ENCODE measurements at places on chromosomes 2 and 18.

GRCh38 chr2:40199771-40200170 lies 252.1 kb downstream of the SLC8A1 start:
- no peak for DNase-seq

DNA sequence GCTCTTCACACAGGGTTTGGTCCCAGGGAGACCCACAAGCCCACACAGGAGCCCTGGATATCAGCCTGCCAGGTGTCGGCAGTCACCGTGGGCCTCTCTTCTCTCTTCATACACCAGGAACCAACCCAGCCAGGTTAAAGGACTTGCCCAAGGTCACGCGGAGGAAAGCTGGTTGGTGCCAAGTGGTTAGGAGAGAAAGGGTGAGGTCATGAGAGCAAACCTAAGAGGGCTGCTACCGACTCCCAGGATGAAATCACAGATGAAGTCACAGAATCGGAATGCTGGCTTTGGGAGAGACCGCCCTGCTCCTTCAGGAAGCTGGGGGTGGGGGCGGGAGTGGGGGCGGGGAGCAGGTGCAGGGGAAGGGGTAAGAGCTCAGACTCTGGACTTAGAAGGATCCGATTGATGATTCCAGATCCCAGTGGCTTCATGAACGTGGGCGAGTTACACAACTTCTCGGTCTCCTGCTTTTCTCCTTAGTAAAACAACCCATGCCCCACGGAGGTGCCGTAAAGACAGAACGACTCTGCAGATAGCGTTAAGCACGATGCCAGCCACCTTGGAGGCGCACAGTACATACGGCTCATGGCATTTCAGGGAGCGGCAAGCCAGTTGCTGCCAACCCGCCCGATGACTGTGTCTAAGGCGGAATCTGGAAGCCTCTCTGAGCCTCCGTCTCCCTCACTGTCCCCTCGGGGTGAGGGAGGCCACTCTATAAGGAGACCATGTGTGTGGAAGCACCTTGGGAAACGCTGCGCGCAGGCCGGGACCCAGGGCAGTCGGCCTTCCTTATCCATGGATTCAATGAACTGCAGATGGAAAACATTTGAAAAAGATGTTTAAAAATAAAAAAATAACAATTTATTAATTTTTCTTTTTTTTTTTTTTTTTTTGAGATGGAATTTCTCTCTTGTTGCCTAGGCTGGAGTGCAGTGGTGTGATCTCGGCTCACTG lies 23.0 kb upstream of the TAF1B start:
- DNase-seq: peak; percentile 59

GRCh38 chr2:238941262-238941792 lies 93.4 kb downstream of the TWIST2 start:
- DNase-seq: no peak

DNA sequence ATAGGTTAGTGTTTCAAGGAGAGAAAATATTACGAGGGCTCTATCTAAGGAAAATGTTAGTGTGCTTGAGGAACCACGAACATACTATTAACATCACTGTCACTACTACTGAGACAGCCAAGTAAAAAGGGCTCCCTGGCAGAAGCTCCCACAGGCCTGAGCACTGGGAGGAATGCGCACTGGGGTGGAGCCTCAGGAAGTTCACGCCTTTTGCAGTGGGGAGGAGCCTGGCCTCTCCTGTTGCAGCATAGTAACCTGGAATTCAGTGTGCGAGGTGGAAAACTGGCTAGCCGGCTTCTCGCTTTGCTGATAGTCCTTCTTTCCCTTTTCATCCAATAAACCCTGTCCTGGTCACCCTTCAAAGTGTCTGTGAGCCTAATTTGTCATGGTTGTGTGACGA lies 250.3 kb downstream of the ERBB4 start:
- DNase-seq: no peak

DNA sequence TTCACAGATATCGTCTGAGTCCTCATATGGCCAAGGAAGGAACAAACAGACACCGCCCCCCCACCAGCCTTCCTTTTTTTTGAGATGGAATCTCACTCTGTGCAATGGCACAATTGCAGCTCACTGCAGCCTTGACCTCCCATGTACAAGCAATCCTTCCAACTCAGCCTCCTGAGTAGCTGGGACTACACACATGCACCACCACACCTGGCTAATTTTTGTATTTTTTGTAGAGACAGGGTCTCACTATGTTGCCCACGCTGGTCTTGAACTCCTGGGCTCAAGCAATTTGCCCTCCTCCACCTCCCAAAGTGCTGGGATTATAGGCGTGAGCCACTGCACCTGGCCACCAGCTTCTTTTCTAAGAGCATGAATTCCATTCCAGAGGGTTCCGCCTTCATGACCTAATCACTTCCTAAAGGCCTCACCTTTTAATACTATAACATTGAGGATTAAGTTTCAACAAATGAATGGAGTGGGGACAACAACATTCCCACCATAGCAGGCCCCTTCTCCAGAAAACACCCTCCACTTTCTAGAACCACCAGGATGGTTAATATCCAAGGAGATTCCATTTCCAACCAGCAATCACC lies 2.2 kb upstream of the TMBIM1 start:
- no peak for DNase-seq

GRCh38 chr2:6813573-6813972 lies 52.1 kb downstream of the CMPK2 start:
- no peak for DNase-seq

DNA sequence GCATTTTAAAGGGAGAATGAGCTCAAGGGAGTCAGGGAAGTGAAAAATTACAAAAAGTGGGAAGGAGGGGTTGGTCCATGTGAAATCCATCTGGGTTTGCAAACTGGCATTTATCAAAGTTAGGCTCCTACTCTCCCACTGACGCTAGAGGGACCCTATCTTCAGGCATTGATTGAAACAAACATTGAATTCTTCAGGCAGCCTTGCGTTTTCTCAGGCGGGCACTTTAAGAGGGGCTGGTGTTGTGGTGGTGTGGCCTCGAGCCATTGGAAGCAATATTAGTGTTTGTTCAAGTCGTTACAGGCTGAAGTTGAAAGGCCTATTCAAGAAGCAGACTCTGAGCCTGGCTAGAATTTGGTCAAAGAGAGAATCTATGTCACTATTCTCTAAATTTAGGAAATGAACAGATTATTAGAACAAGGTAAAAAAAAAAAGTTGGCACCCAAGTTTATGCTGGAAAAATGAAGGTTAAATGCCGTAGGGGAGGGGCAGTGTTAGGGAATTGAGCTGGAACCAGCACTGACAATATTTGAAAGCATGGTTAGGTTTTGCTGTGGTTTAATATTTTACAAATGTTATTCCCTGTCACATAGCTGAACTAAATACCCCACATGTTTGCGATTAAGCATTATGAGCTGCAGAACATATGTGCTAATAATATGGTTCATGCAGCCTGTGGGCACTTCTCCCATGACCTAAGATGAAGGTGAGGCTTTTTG lies 36.8 kb downstream of the STON1 start:
- DNase-seq: peak; percentile 39

- peak; percentile 29 for DNase-seq
Measured at GRCh38 chr2:99711144-99711543, 221.3 kb upstream of the REV1 start.

DNA sequence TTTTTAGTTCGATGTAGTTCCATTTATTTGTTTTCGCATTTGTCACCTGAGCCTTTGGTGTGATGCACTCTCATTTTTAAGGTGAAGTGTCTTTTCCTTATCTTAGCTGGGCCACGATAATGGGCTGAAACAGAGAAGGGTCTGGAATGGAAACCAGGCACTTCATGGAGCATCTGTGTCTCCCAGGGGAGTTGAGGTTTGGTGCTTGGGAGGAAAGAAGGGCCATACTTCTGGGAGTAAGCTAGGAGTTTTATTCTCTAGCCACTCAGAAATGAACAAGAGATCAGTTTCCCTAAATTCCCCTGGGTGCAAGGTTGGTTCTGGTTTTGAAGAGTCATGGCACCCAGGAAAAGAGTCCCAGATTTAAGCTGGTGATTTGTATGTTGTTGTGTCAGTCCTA lies 179.4 kb upstream of the CXCR4 start:
- no peak for DNase-seq

DNA sequence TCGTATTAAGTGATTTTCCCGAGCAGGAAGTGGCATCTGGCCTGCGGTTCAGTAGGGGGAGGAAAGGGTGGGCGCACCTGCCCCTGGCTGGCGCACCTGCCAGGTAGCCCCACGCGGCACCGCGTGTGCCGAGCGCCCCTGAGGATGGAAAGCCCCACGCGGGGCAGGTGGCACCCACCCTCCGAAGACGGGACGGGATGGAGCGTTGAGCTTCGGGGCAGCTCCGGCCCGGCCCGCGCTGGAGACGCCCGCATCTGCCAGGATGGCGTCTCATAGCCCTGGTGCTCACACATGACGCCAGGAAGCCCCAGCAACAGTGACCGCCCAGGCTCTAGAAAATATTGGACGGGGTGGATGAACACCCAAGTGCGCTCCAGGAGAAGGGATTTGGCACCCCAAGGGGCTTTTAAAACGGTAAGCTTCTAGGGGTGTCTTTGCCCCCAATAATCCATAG lies 2.5 kb upstream of the NFATC1 start:
- DNase-seq: no peak

DNA sequence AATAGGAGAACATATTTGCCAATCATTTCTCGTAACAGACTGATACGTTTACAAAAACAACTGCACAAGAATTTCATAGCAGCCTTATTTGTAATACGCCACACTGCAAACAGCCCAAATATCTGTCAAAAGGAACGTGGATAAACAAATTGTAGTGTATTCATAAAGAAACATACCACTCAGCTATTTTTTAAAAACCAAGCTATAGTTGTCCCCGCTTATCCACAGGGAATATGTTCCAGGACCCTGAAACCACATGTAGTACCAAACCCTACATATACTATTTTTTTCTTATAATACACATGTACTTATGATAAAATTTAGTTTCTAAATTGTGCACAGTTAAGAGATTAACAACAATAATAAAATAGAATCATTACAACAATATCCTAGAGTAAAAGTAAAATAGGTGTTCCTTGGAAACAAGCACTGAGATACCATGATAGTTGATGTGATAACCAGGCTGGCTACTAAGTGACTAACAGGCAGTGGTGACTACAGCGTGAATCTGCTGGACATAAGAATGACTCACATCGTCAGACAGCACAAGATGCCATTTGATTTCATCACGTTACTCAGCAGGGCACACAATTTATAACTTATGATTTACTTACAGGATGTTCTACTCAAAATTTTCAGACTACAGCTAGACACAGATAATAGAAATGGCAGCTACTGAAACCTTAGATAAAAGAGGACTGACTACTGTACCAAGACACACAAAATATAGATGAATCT lies 367.4 kb downstream of the NCKAP5 start:
- peak; percentile 89 for DNase-seq

DNA sequence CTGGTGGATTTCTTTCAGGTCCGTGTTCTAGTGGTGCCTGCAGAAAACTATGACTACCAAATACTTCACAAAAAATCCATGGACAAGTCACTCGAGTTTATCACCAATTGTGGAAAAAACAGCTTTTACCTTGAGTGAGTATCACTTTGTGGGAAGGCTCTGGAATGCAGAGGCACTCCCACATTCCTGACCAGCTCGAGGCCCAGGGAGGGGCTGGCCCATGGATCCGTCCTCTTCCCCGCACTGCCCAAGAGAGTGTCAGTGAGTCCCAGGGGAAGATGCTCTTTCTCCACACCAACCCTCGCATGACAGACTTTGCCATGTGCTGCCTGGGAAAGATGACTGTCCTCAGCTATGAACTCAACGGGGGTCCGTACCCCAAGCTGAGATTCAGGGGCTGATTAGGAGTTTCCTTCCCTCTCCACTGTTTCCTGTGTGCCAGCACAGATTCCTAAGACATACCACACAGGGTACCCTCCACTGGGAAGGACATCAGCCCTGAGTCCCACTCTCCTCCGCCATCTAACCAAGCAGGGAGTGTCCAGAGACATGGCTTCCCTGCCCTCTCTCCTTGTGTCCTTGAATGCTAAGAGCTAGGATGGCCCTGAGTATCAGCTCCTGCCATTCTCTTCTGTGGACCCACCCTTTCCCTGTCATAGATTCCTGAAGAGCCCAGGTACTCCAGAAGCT lies 155.9 kb downstream of the LAMA3 start:
- peak; percentile 56 for DNase-seq

- no peak for DNase-seq
Measured at GRCh38 chr2:29480426-29480825, 365.2 kb downstream of the CLIP4 start.

DNA sequence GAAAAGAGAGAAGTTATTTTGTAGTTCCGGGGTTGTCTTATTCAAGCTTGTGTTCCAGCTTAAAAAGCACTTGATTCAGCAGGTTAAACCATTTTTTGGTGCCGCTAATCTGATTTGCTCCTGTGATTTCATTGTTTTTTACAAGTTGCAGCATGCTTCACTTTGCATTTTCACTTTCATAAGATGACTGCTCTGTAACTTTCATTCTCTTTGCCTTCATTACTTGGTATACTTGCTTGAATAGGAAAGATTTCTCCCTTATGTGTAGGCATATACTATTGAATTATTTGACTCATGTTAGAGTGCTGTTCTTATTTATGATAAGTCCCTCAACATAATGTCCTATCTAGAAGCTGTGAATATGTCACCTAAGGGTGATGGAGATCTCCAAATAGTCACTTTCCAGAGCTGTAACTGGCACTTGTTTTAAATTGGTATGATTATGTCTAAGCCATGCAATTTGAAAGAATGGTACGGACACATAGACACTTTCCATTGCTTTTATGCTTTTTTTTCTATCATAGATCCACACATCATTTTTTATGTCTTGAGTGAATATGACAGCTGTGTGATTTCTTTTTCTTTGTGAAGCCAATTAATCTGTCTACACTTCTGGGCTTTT lies 254.5 kb downstream of the DSEL start:
- no peak for DNase-seq

GRCh38 chr2:165793161-165793778 lies 777 bp downstream of the GALNT3 start:
- DNase-seq: no peak

DNA sequence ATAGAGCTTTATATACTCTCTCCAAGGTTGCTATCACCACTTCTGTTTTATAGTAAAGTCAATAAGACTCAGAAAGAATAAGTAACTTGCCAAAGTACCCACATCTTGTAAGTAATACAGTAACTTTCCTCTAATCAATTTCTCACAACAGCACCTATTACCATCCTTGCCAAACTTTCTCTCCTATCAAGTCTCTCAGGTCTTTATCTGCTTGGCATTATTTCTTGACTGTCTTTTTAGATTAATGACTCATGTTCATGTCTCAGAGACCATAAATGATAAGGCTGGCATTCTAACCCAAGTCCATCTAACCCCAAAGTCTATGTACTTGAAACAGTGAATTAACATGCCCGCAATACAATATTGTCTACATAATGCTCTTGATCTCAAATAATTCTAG lies 618.0 kb upstream of the ZEB2 start:
- no peak for DNase-seq

- no peak for DNase-seq
Measured at GRCh38 chr2:110740747-110741349, 8.5 kb downstream of the ACOXL start.
